IPS-NIHi11 (cell line): ENCODE measurements at places on chromosomes 12 and 14.

DNA sequence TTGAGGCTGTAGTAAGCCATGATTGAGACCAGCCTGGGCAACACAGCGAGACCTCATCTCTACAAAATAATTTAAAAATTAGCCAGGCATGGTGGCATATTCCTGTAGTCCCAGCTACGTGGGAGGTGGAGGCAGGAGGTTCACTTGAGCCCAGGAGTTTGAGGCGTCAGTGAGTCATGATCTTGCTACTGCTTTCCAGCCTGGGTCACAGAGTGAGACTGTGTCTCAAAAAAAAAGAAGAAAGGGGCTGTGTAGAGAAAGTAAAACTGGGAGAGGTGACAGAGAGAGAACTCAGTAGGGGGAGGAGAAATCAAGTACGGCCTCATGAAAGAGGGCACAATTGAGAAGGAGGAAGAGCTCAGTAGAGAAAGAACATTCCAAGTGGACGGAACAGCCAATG is 12.4 kb downstream of the TECPR2 start:
- no peak for DNase-seq

DNA sequence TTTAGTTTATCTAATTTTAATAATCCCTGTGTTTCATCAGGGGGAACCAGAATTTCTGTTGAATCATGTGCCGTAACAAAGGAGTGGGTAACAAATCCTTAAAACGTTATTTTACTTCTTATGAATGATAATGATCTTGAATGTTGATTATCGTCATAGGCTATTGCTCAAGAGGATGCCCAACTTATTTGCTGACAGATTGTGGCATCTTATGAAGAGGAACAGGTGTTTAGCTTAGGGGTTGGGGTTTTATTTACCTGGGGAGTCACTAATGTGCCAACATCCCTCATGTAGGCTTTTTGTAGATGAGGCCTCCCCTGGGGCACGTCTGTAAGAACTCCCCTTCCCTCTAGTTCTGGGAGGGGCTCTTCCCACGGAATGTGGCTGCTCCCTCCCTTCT is 32.4 kb upstream of the TMX1 start:
- DNase-seq = no peak

DNA sequence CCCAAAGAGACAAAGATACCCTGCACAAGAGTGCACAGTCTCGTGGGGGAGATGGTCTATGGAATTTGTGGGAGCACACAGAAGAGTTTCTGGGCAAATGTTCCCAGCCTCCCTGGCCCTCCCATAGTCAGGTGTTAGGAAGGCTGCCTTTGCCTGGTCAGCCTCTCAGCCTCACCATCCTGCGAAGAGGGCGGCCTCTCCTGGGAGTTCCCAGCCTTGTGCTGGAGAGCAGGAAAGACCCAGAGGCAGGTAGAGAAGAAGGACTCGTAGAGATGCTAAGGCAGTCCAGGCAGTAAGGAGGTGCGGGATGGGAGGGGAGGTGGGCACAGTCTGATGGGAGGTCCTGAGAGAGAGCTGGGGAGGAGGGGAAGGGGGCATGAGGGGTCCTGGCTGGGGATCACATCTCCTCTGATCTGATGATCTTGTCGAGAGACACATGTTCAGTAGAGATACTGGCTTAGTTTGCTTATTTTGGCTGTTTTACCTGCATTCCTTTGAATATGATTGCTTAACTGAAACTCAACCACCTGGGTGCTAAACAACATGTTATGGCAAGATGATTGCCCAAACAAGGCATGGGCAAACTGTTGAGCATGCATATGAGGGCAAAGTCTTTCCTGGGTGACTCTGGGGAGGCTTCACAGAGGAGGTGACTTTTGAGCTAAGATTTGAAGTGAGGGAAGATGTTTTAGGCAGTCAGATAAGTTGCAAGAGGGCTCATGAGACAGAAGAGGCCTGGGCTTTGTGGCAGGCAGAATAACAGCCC is 10.5 kb downstream of the SERPINA6 start:
- no peak for DNase-seq

GRCh38 chr12:86513226-86513625 is 257.0 kb upstream of the MGAT4C start:
- DNase-seq = no peak

DNA sequence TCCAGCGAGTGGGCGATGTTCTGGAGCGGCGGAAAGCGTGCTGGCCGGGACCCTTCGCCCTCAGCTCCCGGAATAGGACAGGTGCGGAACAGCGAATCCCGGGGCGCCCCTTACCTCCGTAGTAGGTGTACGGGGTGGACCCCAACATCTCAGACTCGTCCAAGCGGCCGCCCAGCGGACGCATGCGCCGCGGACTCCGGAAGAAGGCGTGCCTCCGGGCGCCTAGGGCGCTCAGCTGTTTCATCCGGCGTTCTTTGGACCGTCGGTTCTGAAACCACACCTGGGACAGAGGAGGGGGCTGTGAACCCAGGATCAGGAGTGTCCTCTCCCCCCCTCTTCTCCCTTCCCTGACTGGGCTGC is 4.5 kb downstream of the LHX5 start:
- DNase-seq = no peak

GRCh38 chr12:65121956-65122469 is 908 bp upstream of the WIF1 start:
- no peak for DNase-seq
